ENCODE measurements at places on chromosomes 4 and X. TPM values are rescaled to one million over a fixed set of nuclear protein-coding genes. Genes with fewer than 3 reads are reported as not detected.

Gene FBXW7
- total RNA-seq: 37.8 TPM

Gene TCEAL6
- total RNA-seq: not detected

DNA sequence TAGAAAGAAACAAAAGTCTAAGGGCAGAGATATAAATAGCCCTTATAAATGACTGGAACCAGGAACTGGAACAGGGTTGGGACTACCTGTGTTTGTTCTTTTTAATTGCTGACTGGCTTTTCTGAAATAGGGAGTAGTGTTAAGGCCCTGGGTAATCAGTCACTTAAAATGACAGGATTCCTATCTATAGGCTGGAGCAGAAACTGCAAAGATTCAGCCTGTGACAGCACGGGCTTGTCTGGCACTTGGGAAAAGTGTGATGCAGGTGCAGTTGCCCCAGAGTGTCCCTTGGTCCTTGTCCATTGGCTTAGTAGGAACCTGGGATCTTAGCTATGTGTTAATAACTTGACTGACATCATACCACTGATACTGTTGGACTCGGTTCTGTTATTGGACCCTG is 14.7 kb upstream of the PLAC8 start:
- H3K27ac ChIP-seq: no peak overlapping the region
- H3K4me1 ChIP-seq: peaks cover 10% of the 10 kb centered on the region
- H3K4me3 ChIP-seq: no peak overlapping the region
- DNase-seq: no peak
- no peaks in the 10 kb centered on the region for H3K27me3 ChIP-seq

DNA sequence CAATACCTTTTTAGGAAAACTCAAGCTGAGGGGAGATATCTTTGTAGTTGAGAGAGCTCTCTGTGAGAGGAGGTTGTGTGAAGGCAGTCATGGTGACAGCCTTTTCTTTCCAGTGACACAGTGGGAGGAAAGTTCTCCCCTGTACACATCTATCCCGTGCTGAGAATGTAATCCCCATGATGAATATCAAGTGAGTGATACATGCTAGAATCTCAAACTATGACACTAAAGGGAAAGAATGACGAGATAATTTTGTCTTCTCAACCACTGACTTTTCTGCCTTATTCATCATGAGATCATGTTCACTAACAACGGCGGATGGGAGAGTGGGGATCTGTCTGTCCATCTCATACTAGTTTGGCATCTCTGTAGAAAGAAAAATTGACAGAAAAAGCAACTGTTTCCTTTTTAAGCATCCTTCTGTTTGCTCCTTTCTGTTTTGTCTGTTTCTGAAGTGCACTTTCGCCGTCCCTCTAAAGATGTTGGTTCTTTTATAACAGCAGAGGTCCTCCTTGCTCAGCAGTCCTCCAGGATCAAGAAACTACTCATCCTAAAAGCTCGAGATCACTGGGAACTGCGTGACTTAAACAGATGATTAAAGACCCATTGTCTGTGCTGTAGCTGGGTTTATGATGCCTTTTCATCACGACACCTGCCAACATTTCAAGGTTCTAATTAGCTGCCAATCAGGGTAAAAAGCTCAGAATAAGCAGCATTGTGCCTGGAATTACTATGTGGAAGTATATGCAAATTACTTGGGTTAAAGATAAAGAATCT is 137.6 kb downstream of the DCK start:
- no peaks in the 10 kb centered on the region for H3K27me3 ChIP-seq
- H3K27ac ChIP-seq: no peak overlapping the region
- no peak overlapping the region for H3K4me3 ChIP-seq
- no peak for DNase-seq
- no peaks in the 10 kb centered on the region for H3K36me3 ChIP-seq

- peaks cover 30% of the 10 kb centered on the region for H3K36me3 ChIP-seq
- H3K27ac ChIP-seq: peak overlapping the region; percentile 64
- peak overlapping the region; percentile 4 for H3K4me3 ChIP-seq
- H3K4me1 ChIP-seq: peaks cover 79% of the 10 kb centered on the region
These were observed 10.9 kb downstream of the DCK start for GRCh38 chr4:71004281-71004851.

All from activated CD4-positive, alpha-beta memory T cell treated with anti-CD3 and anti-CD28 coated beads for 36 hours (primary cell).